ENCODE measurements at places on chromosomes 12 and 14.

DNA sequence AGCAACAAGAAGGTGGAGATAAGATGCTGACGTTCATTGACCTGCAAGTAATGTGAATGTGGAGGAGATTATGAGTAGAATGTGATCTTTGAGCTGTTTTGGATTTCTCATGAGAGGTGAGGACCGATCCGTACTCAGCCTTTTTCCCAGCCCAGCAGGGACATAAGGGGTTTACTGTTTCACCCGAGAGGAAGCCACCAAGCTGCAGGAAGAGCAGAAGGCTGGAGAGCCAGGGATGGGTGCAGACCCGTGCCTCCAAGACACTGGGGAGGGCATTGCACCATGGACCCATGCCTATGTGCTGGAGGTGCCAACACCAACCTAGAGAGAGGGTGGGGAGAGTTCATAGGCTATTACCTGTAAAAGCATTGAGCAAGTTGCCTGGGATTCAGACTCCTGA is 206.0 kb upstream of the DIO3 start:
- DNase-seq, result no peak

GRCh38 chr14:36300337-36300736 is 20.1 kb downstream of the MBIP start:
- no peak for DNase-seq

DNA sequence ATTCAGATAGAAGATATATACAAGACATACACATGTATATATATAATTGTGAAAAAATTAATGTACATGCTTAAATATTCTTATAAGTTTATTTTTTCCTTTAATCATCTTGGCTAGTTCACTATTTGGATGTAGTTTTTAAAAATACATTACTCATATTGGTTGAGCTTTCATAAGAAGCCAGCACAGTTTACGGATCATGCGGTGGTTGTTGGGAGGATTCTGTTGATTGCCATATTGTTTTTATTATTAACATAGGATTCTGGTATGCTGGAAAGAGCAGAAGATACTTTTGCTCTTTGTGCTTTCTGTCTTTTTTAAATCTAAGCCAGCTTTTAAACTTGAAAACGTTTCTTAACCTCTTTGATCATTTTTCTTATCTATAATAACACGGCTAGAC is 163.4 kb downstream of the OTOGL start:
- DNase-seq, result no peak

GRCh38 chr12:7021956-7022355 is 3.7 kb upstream of the LPCAT3 start:
- DNase-seq, result no peak

- DNase-seq, result no peak
Measured at GRCh38 chr12:92064422-92064821, 81.2 kb downstream of the BTG1 start.

- DNase-seq, result no peak
Measured at GRCh38 chr12:128729628-128730121, 94.1 kb downstream of the SLC15A4 start.

GRCh38 chr12:68970951-68971350 is 38.0 kb upstream of the CPM start:
- DNase-seq, result no peak

DNA sequence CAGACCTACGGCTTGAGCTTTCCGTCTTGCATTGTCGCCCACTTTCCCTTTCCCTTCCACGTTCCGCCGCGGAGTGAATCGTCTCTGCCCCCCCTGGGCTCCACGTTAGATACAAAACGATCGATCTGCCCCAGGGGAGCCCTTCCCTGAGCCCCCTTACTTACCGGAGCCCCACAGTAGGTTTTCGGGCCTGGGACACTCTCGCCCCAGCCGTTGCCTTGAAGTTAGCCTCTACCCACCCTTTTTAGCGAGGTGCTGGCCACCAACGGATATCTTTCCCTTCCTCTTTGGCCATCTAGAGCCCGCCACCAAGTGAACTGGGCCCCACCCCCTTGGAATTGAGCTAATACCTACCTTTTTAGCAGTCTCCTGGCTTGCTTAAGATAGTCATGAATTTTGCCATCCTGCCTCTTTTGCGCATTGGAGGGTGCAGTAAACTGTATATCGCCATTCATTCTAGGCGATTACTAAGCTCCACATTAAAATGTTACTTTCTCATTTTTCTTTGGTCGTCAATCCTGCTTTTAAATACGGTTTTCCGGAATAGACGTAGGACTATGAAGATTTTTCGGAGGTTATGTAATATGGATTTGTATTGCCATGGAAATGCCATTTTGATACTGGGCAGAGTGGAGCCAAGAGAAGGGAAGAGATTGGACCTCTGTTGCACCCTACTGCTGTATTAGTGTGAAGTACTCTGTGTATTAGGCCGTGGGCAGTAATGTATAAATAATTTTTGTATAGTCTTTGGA is 764 bp downstream of the RBM25 start:
- no peak for DNase-seq

GRCh38 chr12:26281320-26281719 is 85.9 kb downstream of the SSPN start:
- DNase-seq, result no peak

DNA sequence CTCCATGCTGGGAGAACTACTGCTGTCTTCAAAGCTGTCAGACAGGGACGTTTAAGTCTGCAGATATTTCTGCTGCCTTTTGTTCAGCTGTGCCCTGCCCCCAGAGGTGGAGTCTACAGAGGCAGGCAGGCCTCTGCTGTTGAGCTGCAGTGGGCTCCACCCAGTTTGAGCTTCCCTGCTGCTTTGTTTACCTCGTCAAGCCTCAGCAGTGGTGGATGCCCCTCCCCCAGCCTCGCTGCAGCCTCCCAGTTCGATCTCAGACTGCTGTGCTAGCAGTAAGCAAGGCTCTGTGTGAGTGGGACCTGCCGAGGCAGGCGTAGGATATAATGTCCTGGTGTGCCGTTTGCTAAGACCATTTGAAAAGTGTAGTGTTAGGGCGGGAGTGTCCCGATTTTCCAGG is 31.4 kb upstream of the RFX4 start:
- DNase-seq, result no peak

DNA sequence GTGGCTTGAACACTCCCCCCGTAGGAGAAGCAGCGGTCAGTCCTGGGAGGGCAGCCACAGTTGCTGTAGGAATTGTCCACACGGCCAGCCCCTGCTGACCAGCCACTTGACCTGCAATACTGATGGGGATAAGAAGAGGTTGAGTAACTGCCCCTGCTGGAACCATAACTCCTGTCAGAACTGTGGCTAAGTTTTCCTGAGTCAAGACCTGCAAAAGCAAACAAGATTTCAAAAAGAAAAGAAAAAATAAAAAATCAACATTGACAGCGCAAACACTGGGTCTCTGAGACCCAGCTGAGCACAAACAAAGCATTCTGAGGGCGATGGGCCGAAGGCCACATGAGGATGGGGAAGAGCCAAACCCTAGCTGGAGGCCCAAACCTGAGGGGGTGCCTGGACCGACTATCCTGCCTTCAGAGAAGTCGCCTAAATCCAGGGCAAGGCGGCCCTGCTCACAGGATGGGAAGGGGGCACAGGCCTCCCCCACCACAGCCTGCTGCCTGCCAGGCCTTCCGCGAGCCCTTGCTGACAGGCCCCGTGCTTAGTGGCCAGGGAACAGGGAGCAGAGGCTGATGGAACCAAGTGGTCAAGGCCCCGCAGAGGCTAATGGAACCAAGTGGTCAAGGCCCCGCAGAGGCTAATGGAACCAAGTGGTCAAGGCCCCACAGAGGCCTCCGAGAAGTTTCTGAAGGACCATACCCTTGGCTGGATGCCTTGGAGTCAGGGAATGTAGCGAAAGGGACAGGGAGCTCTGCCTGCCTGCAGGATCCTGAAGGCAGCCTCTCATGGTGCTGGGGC is 19.1 kb downstream of the POU6F1 start:
- no peak for DNase-seq

- no peak for DNase-seq
Measured at GRCh38 chr14:75231320-75231719, 47.3 kb upstream of the FOS start.

DNA sequence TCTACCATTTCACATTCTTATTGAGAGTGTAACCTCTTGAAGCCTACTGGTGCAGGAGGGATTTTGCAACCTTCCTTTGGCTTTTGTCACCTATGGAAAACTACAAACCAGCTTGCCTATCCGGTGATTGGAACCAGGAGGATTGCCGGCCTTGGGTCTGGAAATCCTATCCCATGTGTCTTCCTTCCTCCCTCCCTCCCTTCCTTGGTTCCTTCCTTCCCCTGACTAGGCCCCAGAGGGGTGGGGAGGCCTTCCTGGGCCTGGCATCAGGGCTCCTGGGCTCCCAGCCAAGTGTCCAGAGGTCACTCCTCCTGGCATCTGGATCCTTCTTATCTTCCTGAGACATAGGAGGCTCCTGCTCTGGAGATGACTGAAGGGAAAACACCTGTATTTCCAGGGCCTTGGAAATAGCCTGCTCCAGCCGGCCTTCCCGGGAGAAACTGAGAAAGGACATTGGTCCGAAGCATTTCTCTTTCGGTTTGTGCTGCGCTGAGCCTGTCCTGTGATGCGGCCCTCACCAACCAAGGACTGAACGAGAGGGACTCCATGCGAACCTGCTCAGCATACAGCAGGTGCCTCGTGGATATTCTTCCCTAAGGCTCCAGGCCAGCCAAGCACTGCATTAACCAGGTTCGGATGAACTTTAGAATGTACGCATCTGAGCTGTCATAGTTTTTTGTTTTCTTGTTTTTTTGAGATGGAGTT is 43.4 kb downstream of the PSMA6 start:
- no peak for DNase-seq

DNA sequence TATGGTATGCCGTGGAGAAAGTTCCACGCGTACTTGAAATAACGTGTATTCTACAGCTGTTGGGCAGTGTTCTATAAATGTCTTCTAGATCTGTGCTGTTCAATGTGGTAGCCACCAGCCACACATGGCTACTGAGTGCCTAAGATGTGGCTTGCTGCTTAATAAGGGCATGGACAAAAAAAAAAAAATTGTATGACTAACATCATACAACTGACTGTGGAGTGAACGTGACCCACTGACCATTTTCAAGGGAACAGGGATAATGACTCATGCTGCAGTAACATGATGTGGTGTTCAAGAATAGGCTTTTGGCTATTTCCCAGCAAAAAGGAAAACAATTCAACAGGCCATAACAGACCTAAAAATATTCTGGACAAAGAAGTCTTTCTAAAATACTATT is 13.0 kb downstream of the ATG14 start:
- no peak for DNase-seq
